ENCODE measurements at places on chromosomes 1 and 21.

DNA sequence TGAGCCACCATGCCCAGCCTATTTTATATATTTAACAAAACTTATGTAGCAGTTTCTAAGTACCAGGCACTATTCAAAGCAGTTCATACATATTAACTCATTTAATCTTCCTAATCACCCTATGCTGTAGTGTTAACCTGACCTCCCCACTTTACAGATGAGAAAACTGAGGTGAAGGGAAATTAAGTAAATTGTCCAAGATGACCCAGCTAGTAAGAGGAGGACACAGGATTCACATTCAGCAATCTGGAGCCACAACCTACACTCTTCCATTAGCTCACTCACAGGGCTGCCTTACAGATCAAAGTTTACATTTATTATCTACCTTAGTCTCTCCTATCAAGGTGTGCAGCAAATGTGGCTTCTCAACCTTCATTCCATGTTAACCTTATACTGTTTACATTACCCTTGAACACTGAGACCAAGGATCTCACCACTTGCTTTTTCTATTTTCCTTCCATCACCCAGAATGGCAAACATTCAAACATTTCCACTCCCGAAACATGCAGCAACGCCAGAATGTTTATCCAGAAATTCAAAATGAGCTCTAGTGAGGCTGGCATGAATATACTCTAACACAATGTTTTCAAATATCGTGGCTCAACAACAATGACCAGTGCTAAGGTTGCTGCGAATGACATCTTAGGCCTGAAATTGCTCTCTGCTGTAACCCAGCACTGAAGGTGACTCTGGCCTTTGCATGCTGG lies 24.5 kb downstream of the HIVEP3 start:
- no peak for DNase-seq

GRCh38 chr1:226736908-226737818 lies 1.9 kb downstream of the ITPKB start:
- peak; percentile 10 for DNase-seq

DNA sequence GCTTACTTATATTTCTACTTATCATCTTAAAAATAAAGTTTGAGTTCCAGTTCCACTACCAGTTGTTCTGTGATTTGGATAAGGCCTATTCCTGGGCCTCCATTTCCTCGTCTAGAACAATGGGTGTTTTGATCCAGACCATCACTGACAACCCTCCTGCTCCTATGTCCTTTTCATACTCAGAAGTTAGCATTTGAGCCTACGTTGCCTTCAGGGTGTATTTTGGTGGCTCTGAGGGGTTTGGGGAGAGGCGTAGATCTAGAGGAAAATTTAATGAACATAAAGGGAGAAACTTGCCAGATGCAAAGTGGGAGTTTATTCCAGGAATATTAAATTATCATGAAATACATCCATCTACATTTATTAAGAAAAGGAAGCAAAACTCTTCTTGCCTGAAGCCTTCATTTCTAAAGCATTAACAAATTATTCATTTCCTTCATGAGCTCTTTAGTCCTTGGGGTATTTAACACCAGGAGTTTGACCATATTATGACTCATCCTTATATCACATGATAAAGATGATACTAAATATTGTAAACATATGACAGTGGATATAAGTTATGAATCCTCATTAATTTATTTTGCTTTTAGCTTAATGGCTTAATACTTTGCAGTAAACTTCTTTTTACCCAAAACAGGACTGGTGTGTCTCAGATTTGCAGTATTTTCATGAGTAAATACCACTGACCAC lies 47.2 kb upstream of the SYT14 start:
- peak; percentile 80 for DNase-seq

DNA sequence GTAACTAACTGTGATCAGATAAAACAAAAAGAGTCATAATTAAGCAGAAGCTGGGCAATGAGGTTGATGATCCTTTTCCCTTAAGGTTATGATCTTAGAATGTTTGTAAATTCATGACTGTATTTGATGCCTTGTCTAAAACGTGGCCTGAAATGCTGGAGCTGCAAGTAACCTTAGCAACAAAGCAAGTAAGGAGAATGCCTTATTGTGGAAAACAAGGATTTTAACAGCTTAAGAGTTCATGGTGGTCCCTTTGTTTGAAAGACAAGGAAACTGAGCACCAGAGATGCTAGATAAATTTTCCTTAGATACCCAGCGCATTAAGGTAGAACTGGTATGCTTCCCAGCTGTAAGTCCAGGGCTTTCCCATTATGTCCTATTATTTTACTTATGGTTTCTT lies 25.7 kb upstream of the XPR1 start:
- DNase-seq: no peak

DNA sequence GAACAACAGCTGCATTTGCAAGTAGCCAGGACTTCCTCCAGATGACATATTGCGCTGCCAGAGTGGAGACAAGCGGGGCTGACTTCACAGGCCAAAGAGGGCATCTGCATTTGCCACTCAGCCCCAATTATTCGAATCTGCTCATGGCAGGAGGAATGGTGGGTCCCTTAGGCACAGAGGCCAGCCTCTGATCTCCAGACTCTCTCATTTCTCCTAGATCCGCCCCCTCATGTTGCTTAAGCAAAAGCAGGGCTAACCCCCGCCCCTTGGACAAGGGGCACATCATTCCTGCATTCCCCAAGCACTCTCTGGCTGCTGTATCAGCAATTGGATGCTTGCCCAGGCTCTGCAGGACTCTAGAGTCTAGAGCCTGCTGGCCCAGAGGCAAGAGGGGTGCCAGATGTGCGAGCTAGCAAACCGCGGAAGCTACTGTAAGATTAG lies 262.4 kb downstream of the ST6GALNAC3 start:
- no peak for DNase-seq

DNA sequence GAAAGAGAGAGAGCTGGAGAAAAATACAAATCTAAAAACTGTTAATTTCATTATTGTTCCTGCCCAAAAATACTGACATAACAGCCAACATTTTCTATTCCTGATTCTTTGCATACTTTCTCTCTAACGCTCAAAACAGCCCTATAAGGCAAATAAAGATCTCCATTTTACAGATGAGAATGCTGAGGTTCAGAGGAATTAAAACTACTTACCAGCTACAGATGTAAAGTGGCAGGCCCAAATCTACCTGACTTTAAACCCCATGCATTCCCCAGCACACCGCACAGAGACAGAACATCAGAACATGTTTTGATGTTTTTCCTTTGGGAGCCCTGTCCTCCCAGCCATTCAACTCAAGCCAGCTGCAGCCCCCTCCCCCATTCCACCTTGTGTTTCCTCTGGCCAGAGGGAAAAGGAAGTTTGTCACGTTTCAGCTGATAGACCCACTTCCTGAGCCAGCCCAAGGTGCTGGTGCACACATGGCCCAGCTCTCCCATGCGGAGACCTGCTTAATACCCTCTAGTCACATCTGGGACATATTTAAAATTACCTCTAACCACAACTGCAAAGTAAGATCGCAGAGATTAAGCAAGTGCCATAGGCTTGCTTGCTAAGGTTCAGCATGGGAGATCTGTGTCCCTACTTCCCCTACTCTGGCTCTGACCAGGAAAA lies 133.1 kb upstream of the NFIA start:
- DNase-seq: no peak

DNA sequence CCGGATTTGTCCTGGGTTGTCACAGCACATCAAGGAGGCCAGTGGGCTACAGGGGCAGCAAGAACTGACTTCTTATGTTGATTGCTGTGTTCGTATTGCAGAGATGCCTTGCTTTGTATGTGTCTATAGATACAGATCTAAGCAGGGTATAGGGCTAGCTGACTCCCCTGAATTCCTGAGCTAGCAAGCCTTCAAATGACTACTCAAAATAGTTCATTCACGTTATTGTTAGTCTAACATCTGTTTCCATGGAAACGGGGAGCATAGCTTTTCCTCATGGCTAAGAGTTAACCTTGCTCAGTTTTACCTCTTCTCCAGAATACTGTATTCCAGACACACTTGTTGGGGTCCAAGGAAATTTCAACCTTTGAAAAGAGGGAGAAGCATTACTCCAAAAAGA lies 24.1 kb downstream of the TRIM45 start:
- no peak for DNase-seq

DNA sequence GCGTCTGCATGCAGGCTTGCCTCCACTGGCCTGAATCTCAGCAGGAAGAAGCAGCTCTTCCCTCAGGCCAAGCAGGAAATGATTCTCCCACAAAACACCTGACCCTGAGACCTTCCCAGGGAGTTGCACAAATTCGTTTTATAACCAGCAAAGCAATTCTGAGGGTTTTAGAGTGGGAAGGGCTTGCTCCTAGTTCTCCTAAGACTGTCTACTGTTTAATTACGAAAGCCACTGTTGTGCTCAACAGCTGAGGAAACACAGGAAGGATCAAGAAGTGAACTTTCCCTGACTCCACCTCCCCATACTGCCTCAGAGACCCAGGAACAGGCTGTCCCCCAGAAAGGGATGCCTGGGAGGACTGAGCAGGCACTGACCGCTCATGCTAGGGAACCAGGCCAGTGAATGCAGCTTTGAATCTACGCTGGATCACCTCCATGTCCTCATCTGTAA lies 37.0 kb upstream of the PUM1 start:
- peak; percentile 90 for DNase-seq

GRCh38 chr1:37474697-37475379 lies 458 bp downstream of the ZC3H12A start:
- no peak for DNase-seq

DNA sequence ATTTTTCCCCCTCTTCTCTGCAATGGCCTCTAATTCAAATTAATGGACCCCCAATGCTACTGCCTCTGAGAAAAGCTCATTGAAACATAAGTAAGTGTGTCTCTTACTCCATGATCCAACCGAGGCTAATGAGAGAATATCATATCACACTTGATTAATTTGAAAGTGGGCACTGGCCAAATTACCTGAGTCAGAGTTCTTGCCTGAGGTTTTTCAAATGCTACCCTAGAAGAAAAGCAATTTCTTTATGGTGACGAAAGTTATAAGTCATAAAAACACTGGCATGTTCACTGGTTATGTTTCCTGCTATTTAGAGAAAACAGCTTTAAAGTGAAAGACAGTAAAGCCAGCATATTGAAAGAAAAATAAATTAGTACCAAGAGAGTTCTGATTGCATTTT lies 368.8 kb upstream of the TMPRSS15 start:
- no peak for DNase-seq

DNA sequence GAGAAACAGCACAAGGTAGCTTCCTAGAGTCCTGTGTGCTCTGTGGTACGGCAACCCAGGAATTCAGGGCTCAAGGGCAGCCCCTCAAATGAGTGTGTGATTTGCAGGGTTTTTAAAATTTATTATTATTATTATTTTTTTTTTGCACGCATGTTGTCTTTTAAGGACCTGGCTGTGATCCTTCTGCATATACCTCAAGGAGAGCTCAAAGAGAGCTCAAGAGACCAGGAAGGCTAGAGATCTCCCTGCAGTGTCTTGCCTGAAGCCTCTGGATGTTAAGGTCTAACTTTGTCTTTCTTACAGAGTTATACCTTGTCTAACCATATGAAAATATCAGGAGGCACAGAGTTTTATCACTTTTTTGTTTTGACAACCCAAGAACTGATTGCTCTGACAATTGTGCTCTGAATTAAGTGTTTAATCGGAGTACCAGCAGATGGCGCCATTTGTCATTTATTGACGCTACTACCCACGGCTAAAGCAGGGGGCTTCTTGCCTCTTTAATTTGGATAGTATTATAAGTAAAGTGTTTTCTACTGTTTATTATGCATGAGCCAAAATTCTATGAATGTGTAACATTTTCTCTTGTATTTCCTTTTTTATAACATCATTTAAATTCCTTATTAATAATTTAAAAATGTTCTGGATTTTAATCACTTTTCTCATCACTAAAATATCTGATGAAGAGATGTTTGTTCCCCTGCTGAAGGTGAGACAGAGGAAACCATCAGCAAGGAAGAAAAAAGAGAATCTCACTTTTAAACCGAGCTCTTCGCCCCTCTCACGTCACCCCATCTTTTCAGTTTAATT lies 35.8 kb upstream of the LMO4 start:
- peak; percentile 21 for DNase-seq

- DNase-seq: no peak
These were observed 73.3 kb upstream of the TINAGL1 start for GRCh38 chr1:31502926-31503511.

DNA sequence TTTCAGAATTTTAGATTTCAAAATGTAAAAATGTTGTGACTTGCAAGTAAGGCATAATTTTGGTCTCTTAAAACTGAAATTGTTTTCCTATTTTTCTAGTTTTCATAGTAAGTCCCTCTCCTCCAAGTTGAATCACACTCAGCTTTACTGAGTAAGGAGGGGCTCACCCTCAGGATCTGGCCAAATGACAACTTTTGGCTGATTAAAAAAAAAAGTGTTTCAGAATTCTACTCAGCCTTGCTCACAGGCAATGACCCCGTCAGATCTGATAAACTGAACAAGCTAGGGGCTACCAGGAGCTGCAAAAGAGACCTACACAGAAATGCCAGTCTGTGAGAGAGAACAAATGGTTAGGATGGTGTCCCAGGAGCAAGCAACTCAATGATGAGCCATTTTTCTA lies 159.8 kb downstream of the PBX1 start:
- no peak for DNase-seq

DNA sequence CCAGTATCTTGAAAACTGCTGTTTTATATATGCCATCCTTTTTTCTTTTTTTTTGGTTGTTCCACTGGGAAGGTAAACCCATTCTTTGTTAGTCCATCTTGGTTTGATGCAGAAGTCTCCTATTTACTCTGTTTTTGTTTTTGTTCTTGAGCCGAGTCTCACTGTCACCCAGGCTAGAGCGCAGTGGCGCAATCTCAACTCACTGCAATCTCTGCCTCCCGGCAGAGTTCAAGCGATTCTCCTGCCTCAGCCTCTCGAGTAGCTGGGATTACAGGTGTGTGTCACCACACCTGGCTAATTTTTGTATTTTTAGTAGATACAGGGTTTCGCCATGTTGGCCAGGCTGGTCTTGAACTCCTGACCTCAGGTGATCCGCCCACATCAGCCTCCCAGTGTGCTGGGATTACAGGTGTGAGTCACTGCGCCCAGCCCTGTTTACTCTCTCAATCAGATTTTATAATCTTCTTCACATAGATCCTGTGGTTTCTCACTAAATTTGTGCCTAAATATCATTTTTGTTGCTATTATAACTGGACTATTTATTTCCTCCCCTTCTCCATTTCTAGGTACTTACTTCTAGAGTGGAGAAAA lies 12.5 kb downstream of the SYF2 start:
- DNase-seq: no peak

Data from mammary epithelial cell (primary cell).